Activated naive CD8-positive, alpha-beta T cell treated with anti-CD3 and anti-CD28 coated beads, Interleukin-2, amount 10 ng/mL, durations not matched to agents 7 days and 5 days (primary cell): ENCODE measurements at places on chromosomes 5 and 9.

DNA sequence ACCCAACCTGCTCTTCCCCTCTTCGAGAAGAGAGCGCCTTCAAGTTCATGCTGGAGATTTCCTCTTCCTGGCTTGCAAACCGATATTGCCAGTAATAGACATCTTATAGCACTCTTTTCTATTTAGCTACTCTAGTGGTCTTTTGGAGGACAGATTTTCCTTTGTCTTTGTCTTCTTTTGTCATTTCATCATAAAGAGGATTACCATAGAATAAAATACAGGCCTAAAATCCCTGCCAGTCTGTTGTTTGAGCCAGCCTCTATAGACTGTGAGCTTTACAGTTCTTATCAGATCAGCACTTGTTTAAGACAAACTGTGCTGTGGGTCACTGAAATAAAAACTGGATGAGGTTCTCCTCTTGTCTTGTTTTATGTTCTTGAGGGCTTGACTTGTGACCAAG, 802.8 kb downstream of the NR2F1-AS1 start:
- no peaks in the 10 kb centered on the region for H3K36me3 ChIP-seq
- no peaks in the 10 kb centered on the region for H3K27me3 ChIP-seq
- H3K4me1 ChIP-seq: no peaks in the 10 kb centered on the region
- no peak for DNase-seq
- no peak overlapping the region for H3K4me3 ChIP-seq

- H3K4me3 ChIP-seq: no peak overlapping the region
- DNase-seq: no peak
- H3K27me3 ChIP-seq: no peaks in the 10 kb centered on the region
- H3K27ac ChIP-seq: no peak overlapping the region
- H3K36me3 ChIP-seq: peaks cover 57% of the 10 kb centered on the region
These were observed 31.0 kb upstream of the F2R start for GRCh38 chr5:76684756-76685519.

- H3K36me3 ChIP-seq: no peaks in the 10 kb centered on the region
- H3K27ac ChIP-seq: no peak overlapping the region
- H3K4me3 ChIP-seq: no peak overlapping the region
- DNase-seq: no peak
- no peaks in the 10 kb centered on the region for H3K4me1 ChIP-seq
- no peaks in the 10 kb centered on the region for H3K27me3 ChIP-seq
These were observed 420.4 kb downstream of the CETN3 start for GRCh38 chr5:89988998-89989655.

DNA sequence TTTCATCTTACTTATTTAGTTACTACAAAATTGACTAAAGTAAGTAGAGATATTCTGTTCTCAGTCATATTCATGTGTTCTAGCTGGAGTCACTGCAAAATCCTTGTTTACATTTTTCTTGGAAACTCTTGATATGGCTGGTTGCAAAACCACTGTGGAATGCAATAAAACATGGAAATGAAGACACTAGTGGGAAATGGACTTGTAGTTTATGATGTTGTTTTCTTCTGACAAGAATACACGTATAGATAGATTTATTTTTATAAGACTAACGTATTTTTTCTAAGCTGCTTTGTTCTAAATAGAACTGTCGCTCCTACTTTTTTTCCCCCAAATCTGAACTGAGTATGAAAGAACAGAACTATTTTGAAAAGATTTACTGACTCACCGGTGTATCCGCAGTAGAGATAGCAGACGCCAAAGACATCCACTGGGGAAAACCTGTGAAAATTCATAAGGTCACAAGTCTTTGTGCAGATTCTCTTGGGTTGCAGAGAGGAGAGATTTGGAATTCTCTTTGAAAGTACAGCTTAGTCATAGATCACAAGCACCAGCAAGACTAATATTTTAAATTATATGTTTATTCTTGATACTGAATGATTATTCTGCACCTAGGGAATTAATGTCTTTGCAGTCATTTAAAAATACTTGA, 119.6 kb upstream of the TAF11L2 start:
- H3K4me3 ChIP-seq: no peak overlapping the region
- H3K27me3 ChIP-seq: no peaks in the 10 kb centered on the region
- no peak for DNase-seq
- H3K36me3 ChIP-seq: no peaks in the 10 kb centered on the region
- H3K27ac ChIP-seq: no peak overlapping the region
- no peaks in the 10 kb centered on the region for H3K4me1 ChIP-seq

- no peak for DNase-seq
- peaks cover 12% of the 10 kb centered on the region for H3K27me3 ChIP-seq
- H3K4me3 ChIP-seq: no peak overlapping the region
- H3K36me3 ChIP-seq: no peaks in the 10 kb centered on the region
These were observed 297.4 kb downstream of the ENC1 start for GRCh38 chr5:74342948-74343682.

DNA sequence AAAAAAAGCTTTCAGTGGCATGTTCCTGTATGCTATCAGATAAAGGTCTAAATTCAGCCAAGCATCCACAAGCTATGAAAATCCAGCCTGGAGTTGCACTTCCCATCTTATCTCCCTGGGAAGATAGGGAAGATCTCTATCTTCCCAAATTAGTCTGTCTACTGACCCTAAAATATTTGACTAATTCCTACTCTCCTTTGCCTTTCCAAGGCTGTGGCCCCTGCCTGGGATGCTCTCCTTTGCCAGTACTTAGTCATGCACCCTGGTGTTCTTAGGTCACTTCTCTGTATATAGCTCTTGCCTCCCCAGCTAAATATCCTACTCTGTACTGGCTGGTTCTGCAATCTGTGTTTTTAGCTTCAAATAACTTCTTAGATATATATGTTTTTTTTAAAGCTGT, 44.0 kb upstream of the PLPP1 start:
- DNase-seq: no peak
- H3K4me3 ChIP-seq: no peak overlapping the region
- H3K27me3 ChIP-seq: no peaks in the 10 kb centered on the region
- peaks cover 3% of the 10 kb centered on the region for H3K36me3 ChIP-seq

DNA sequence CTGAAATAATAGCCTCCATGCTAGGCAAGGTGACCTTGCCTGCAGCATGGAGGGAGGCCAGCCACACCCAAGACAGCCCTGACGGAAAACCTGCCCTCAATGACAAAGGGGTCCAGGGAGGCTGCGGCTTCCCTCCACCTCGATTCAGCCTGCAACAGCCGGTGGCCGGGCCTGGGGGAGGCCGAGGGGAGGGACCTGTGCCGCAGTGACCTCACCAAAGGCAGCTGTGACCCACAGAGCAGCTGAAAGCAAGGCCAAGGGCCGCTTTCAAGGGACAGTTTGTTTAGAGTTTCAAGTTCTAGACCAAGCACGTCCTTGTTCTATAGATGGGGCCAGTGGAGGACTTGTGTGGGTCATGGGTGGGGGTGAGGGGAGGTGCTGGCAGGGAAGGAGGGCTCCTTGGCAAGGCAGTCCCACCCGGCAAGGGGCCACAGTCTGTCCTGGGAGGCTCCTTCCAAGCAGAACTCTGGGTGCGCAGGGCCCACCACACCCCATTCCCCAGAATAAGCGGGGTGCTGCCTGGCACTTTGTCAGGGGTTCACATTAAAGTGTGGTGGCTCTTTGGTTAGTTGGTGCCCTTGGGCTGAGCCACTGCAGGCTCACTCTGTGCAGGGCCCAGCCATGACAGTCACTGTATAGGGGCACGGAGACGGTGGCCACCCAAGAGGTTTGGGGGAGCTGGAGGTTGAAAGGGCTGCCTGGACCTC, 226.5 kb downstream of the FANCC start:
- H3K4me3 ChIP-seq: no peak overlapping the region
- H3K27ac ChIP-seq: no peak overlapping the region
- peaks cover 9% of the 10 kb centered on the region for H3K4me1 ChIP-seq
- no peaks in the 10 kb centered on the region for H3K36me3 ChIP-seq

- H3K36me3 ChIP-seq: no peaks in the 10 kb centered on the region
- H3K27ac ChIP-seq: no peak overlapping the region
- H3K4me3 ChIP-seq: no peak overlapping the region
- DNase-seq: no peak
These were observed 29.1 kb upstream of the DUSP1 start for GRCh38 chr5:172800088-172800551.

- no peaks in the 10 kb centered on the region for H3K27me3 ChIP-seq
- H3K4me1 ChIP-seq: peaks cover 3% of the 10 kb centered on the region
- peaks cover 22% of the 10 kb centered on the region for H3K36me3 ChIP-seq
- DNase-seq: peak; percentile 68
These were observed 20.4 kb downstream of the GNPDA1 start for GRCh38 chr5:141992349-141992963.

DNA sequence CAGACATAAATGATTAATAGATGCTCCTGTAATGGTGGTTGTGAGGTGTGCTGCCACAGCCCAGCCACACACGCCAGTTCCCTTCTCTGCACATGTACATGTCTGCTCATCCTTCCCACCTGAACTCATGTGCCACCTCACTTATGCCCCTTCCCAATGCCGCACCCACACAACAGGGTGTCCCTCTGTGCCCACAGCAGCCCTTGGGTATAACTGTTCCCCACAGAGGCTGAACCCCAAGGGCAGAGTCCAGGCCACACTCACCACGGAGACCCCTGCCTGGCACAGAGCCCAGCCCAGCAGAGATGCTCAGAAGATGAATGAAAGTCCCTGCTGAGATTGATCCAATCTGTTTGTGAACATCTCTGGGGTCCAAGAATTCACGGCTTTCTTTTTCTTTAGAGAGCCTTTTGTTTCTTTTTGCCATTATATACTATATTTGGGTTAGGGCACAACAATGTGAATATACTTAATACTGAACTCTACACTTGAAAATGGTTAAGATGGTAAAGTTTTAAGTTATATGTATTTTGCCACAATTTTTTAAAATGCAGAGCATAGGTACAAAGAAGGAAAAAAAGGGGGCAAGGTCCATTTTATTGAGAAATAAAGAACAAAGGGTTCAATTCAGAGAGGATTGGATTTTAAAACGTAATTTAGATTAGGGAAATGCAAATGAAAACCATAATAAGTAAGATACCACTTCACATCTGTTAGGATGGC, 29.6 kb downstream of the IRF1 start:
- H3K27ac ChIP-seq: peak overlapping the region; percentile 99
- H3K36me3 ChIP-seq: peaks cover 31% of the 10 kb centered on the region
- peaks cover 89% of the 10 kb centered on the region for H3K4me1 ChIP-seq
- no peaks in the 10 kb centered on the region for H3K27me3 ChIP-seq

- H3K4me1 ChIP-seq: peaks cover 27% of the 10 kb centered on the region
- no peaks in the 10 kb centered on the region for H3K27me3 ChIP-seq
- H3K36me3 ChIP-seq: peaks cover 3% of the 10 kb centered on the region
- no peak for DNase-seq
- no peak overlapping the region for H3K4me3 ChIP-seq
- no peak overlapping the region for H3K27ac ChIP-seq
These were observed 24.6 kb downstream of the BICD2 start for GRCh38 chr9:92740009-92740408.

DNA sequence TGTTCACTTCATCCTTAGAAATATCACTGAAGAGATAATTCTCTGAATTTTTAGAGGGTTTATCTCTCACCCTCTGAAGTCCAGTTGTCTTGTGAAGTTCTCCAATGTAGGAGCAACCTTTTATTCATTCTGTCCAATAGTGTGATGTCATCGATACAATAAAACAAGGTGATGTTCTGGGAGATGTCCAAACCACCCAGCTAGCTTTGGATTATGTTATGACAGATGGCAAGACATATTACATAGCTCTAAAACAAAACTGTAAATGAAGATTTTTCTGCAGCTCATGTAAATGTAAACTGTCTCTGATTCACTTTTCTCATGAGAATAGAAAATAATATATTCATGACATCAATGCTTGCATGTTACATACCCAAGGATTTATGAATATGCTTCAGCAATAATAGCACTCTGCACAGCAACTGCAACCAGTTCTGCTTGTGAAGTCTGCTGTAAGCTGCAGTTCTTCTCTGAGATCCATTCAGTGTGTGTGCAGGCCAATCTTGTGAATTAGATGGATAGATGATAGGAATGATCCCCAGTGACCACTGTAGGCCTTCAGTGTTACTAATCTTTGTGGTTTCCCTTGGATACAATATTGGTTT, 172.6 kb upstream of the CDH12 start:
- no peak for DNase-seq
- H3K36me3 ChIP-seq: no peaks in the 10 kb centered on the region
- no peaks in the 10 kb centered on the region for H3K4me1 ChIP-seq
- no peak overlapping the region for H3K27ac ChIP-seq

DNA sequence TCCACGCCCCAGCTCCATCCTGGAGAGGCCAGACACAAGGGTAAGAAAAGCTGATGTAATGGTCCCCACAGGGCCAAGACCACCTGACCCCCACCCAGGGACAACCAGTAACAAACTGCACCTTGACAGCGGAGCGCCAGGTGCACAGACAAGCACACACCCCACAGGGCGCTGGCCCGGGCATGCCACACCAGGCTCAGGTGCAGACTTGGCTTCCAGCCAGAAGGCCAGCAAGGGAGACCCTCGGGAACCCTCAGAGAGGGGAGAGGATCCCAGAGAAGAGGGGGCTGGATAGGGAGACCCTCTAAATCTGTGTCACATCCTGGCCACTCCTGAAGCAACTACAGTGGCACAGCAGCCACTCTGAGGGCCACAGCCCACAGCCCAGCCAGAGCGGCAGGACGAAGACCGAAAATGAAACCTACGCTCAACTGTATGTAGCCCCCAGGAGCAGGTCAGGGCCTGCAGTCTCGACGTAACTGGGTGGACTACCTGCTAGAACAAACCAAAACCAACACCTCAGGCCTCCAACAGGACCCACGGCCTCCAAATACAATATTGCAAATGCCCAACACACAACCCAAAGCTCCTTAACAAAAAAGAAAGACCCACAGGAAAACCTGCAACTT, 18.5 kb downstream of the CAMSAP1 start:
- H3K4me3 ChIP-seq: peak overlapping the region; percentile 79
- H3K4me1 ChIP-seq: peaks cover 41% of the 10 kb centered on the region
- peaks cover 7% of the 10 kb centered on the region for H3K36me3 ChIP-seq
- peak overlapping the region; percentile 18 for H3K27ac ChIP-seq
- DNase-seq: no peak
- peaks cover 2% of the 10 kb centered on the region for H3K27me3 ChIP-seq

DNA sequence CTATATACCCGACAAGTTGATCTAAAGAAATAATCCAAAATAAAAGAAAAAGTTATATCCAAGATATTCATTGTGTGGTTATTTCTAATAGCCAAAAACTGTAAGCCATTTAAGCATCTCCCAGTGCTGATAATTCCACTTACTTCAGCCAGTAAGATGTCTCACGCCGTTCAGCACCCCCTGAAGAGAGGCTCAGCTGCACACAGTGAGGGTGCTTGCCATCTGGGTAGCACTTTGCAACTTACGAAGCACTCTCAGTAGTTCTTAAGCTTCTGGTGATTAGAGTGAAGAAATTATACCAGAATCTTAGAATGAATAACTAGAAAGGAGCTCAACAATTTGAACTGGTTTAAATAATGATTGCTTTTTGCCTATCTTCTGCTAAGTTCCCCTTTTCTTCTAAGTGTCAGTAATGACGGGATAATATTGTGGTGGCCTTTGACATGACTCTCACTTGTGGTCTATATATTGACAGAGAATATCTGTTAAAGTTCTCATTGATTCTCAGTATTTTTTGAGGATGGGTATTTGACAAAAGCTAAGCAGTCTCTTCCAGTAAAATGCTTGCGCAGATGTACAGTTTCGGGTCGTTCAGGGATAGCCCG, 26.2 kb upstream of the LTC4S start:
- peaks cover 12% of the 10 kb centered on the region for H3K36me3 ChIP-seq
- DNase-seq: no peak
- no peak overlapping the region for H3K27ac ChIP-seq
